Right ventricle myocardium inferior (tissue), 1 donor: ENCODE measurements at places on chromosomes 7 and 10.
A peak's percentile ranks its signal among the peaks of the same experiment; 100 is the strongest.

GRCh38 chr10:72087392-72087968 lies 871 bp downstream of the SPOCK2 start:
- DNase-seq, result no peak

DNA sequence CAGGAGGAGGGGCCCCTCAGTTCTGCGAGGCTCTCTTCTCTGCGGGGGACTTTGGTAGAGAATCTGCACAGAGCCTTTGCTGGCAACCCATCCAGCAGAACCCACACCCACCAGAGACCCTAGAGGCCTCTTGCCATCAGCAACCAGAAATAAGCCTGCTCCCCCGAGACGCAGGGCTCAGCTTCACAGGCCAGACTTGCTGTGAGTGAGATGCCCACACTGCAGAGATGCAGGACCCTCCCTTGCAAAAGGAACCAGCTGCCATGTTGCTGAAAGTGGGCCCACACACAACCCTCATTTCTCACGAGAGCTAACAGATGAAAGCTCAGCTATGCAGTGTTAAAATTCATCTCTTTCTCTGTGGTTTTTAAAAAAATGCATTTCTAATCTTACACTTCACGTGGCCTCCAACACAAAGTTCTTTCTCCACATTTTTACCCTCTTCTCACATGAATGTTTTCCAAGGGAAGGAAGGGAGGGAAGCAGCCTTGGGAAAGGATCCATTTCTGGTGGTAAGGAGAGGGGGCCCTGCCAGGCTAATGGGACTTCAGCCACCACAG lies 171.6 kb downstream of the CCDC3 start:
- no peak for DNase-seq

DNA sequence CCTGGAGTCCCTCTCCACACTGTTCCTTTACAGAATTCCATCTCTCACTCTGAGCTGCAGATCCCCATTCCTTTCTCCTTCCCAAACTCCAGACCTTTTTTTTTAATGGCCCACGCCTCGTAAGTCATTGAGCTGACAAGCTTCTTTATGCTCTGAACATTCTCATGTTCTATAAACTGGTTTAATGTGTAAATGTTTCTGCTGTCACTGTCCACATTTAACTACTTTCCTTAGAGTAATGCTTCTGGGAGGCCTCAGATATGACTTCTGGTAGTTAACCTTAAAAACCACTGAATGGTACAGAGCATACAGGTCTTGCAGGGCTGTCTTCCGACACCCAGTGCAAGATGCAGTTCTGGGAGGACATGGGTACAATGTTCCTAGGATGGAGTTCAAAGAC lies 71.1 kb upstream of the CAMK2B start:
- no peak for DNase-seq

- DNase-seq, result no peak
Measured at GRCh38 chr10:58593008-58593407, 80.3 kb downstream of the BICC1 start.

- DNase-seq, result no peak
Measured at GRCh38 chr10:43299579-43299978, 32.7 kb upstream of the RASGEF1A start.

DNA sequence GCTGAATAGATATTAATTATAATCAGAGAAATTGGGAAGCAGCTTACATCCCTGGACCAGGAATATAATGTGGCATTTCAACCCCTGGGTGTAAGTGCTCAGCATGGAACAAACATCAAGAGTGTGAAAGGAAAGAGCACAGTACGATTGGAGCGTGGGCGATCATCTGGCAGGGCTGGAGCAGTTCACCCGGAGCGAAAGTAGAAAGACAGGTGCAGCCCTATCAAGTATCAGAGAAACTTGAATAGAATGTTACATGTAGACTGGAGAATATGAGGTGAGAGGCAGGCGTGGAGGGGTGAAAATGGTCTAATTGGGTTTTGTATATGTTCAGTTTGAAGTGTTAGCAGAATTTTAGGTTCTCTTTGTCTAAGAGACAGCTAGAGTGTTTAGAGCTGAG lies 303.0 kb downstream of the MDFIC start:
- DNase-seq, result no peak

DNA sequence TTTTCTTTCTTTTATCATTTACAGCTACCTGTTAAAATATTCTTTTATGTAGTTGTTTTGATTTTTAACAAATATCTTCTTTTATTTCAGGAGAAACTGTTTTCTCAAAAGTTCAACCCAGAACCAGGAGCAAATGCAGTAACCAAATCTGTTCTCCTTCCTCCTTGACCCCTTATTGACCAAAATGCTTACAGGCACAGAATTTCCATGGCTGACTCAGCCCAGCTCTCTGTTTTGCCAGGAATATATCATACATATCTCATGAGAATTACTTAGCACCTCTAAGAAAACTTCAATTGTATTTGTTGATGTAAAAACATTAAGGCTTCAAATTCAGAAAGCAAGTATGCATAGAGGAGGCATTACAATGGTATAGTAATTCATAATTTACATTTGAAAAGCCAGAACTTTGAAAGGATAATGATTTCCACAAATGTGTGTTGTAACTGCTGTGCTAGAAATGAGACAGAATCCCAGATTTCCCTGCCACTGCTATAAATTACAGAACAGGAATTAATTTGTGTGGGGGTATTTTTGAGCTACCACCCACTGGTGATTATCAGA lies 2.2 kb downstream of the GSAP start:
- DNase-seq, result no peak

DNA sequence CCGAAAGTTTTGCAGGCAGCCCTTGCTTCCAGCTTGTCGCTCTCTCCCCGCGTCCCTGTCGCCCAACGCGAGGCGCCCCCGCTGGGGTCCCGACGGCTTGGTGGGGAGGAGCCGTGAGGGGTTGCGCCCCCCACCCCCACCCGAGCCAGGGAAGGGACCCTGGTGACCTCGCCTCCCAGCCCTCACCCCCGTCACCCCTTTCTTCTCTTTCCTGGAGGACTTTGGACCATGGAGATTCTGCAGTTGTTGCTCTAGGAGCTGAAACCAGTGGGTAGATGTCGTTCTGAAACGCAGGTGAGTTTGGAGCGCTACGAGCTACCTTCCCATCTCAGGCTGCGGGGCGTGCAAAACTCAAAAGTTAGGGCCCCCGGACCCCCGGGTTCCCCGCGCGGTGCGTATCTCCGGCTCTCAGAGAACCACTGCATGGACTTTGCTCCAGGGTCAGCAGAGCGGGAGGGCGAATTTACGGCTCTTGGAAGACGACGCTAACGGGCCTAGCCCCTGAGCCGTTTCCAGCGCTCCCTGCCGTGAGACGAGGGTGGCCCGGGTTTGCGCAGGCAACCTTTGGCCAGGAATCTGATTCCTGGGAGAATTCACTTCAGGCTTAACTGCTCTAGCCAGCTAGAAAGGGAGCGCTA lies 684 bp upstream of the ATXN7L1 start:
- no peak for DNase-seq

- no peak for DNase-seq
Measured at GRCh38 chr7:79454361-79454960, 994 bp upstream of the MAGI2 start.

GRCh38 chr10:119893074-119893473 lies 544 bp downstream of the SEC23IP start:
- no peak for DNase-seq

GRCh38 chr7:101216001-101216859 lies 1.2 kb downstream of the PLOD3 start:
- DNase-seq, result no peak

GRCh38 chr10:103592186-103593021 lies 98.9 kb downstream of the NEURL1 start:
- no peak for DNase-seq

DNA sequence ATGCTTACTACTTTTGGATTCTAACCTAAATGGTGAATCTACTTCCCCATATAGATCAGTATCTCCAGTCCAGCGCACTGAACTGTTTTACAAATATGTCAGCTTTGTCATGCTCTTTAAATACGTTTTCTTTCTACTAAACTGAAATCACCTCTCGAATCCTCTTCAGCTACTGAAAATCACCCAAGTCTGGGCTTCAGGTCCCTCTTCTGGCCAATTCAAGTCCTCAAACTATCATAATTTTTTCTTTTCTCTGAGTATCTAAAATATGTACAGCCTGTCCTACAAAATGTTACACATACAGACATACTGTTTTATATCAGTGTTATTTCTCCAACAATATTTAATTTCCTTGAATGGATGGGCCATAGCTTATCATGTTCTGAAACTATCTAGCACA lies 84.2 kb downstream of the CACNA2D1 start:
- DNase-seq, result no peak

DNA sequence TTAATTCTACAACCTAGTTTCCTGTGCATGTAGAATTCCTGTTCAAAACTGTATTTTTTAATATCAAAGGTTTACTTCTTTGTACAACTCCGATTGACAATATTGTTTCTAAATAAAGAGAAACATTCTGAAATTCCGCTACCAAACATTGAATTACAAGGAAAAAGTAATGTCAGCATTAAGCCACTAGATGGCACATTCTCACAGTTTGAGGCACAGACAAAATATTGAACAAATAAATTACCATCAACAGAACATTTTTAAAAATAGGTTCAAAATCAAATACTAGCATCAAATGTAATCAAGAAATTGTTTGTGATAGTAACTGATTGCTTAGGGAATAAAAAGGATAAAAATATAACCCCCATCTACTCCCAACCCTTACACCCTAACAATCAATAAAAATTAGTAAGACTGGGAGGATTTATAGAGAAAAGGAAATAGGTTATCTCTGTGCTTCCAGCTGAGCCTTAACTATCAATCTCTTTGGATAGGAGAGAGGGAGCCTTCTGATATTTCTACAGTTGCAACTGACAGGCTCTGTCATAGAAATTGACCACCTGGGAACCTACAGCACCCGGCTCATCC lies 86.6 kb upstream of the C7orf33 start:
- DNase-seq, result no peak

DNA sequence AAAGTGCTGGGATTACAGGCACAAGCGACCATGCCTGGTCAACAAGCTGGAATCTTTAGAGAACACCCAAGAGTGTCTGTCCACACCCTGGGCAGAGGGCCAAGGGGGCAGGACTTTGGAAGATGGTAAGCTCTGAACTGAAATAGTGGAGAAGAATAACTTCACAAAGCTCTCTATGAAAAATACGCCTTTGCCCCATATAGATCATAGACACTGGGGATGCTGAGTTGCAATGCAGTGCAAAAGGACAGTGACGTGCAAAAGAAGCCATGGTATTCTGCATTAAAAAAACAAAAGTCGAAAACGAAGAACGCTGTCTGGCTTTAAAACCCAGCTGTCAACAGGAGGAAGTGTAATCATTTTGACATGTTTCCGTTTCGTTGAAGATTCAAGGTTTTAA lies 353.6 kb downstream of the CALN1 start:
- DNase-seq, result peak; percentile 88

GRCh38 chr7:26588511-26588910 lies 275.9 kb downstream of the SKAP2 start:
- no peak for DNase-seq

- DNase-seq, result no peak
Measured at GRCh38 chr10:26384600-26384999, 53.5 kb upstream of the APBB1IP start.

DNA sequence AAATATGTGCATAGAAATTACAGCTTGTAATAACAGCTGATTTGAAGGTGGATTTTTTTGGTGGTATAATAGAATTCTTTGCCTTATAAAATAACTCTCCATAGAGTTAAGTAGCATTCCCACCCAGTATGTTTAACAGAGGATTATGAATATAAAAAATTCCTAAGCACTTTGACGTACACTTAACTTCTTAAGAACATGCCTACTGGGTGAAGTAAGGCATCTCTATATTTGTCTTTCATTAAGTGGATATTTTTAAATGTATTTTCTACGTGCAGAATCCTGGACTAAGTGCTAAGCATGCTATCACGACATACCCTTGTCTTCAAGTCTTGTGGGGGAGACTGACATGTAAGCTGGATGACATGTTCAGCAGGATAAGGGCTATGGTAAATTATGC lies 217.7 kb upstream of the BMPER start:
- no peak for DNase-seq

DNA sequence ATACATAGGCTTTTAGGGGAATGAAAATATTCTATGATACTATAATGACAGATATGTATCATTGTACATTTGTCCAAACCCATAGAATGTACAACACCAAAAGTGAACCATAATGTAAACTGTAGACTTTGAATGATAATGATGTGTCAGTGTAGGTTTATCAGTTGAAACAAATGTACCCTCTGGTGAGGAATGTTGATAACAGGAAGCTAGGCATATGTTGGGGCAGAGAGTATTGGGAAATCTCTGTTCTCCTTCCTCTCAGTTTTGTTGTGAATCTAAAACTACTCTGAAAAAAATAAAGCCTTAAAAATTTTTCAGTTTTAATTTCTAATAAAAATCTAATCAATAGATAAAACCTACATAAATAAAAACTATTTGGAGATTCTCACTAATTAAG lies 36.9 kb downstream of the C1GALT1 start:
- DNase-seq, result no peak

DNA sequence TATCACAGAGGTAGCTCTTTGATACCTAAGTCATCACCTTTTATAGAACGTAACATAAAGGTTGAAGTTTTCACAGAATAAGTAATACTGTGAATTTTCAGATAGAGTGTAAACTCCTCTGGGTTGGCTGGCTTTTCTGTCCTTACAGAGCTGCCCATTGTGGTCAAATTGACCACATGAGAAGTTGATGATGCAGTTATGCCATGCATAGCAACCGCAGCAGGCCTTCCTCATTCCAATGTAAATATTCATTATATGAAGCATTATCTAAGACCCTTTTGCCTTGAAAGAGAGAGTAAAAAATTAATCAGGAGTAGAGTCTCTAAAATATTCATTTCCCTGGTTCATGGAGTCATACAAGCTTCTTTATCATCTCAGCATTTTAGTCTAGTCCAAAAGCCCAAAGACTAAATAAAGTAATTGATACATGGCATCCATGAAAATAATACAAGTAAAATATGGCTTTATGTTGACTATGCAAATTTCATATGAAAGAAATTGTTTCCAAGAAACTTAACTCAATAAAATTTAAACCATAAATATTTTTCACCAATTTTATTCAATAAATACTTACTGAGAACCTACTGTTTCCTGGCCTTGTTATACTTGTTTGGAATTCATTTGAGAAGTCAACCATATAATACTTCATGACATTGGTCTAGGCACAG lies 516.4 kb downstream of the PCDH15 start:
- no peak for DNase-seq

DNA sequence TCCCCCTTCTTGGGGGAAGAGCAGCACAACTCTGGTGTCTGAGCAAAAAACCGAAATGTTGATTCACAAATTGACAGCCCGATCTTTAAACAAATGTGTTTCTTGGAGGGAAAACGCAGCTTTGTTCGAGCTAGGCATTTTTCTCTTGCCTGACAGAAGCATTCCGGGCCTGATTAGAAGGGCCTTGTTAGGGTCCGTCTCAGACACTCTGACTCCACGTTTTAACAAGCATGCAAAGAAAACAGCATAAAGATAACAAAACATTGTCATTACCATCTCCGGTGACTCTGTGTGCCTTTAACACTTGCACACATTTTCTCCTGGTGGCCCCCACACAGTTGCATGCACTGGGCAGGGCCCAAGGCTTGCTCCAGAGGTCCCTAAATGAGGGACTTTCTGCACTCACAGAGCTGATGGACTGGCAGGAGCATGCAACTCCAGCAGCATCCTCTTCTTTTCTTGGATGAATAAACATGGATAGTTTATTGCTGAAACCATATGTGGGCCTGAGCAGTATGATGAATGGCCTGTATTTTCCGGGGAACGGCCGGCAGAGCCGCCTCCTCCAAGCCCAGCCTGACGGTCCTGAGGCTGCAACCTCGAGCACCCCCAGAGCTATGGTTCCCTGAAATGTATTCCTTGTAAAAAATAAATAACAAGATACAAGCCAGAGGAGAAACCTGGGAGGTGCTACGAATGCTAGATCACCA lies 50.9 kb downstream of the EBF3 start:
- DNase-seq, result no peak
